Aorta (tissue), 5 donors: ENCODE measurements at places on chromosomes 4 and X. TPM values are rescaled to one million over a fixed set of nuclear protein-coding genes. Genes with fewer than 3 reads are reported as not detected.
A peak's percentile ranks its signal among the peaks of the same experiment; 100 is the strongest.

DNA sequence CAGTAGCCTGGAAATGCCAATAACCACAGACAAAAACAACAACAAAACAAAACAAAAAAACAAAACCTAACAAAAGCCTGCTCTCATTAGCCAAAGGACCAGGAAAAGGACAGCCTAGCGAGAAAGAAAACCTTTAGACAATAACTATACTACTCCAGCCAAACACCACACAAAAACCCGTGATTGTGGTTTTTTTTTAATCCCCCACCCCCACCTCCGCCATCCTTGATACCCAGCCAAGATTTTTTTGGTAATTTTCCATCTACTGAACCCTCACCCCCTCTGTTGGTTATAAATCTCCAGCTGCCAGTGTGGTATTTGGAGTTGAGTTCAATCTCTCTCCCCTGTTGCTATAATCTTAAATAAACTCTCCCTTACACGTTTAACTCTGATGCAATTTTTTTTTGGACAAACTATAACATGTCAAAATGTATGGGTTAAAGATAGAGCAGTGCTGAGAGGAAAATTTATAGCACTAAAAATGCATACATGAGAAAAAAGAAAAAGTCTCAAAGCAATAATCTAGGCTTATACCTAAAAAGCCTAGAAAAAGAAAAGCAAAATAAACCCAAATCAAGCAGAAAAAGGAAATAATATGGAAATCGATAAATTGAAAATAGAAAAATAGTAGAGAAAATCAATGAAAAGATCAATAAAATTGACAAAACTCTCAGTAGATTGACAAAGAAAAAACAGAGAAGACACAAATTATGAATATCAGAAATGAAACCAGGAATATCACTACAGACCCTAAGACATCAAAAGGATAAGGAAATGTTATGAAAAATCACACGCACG lies 83.7 kb downstream of the NAT8L start:
- H3K4me1 ChIP-seq: no peaks in the 10 kb centered on the region
- no peak overlapping the region for H3K4me3 ChIP-seq
- no peaks in the 10 kb centered on the region for H3K27me3 ChIP-seq
- no peak for DNase-seq
- no peaks in the 10 kb centered on the region for H3K36me3 ChIP-seq
- H3K27ac ChIP-seq: no peak overlapping the region

- no peaks in the 10 kb centered on the region for H3K36me3 ChIP-seq
- no peaks in the 10 kb centered on the region for H3K27me3 ChIP-seq
- no peak overlapping the region for H3K4me3 ChIP-seq
- no peak for DNase-seq
- H3K27ac ChIP-seq: no peak overlapping the region
Observed at GRCh38 chr4:118354913-118355312, 2.1 kb upstream of the PRSS12 start.

Gene SASH3
- 16.1 TPM for total RNA-seq

Gene SLC10A4
- not detected for total RNA-seq

DNA sequence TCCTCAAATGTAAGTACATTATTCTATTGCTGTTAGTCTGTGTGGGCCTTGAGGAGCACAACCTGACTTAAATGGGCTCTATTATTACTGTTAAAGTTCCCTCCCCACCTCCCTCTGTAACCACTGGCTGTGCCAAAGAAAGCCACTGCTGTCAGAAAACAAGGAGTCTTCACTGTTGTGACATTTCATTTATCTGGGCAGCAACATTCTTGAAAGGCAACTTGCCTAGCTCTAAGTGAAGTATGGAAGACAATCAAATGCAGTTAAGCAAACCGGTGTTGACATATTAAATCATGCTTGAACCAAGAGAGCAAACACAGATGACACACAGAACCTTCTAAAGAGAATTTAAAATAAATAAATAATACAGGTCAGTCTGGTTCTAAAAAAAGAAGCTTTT lies 81.0 kb downstream of the EPHA5 start:
- no peak overlapping the region for H3K4me3 ChIP-seq
- no peak for DNase-seq
- H3K27ac ChIP-seq: no peak overlapping the region
- H3K36me3 ChIP-seq: no peaks in the 10 kb centered on the region
- no peaks in the 10 kb centered on the region for H3K27me3 ChIP-seq

GRCh38 chr4:47195706-47196105 lies 164.3 kb downstream of the GABRB1 start:
- H3K4me3 ChIP-seq: no peak overlapping the region
- no peaks in the 10 kb centered on the region for H3K36me3 ChIP-seq
- no peak overlapping the region for H3K27ac ChIP-seq
- no peaks in the 10 kb centered on the region for H3K27me3 ChIP-seq
- DNase-seq: no peak
- H3K4me1 ChIP-seq: no peaks in the 10 kb centered on the region

- no peak overlapping the region for H3K27ac ChIP-seq
- H3K36me3 ChIP-seq: peaks cover 2% of the 10 kb centered on the region
- H3K4me1 ChIP-seq: no peaks in the 10 kb centered on the region
Observed at GRCh38 chr4:86720508-86721068, 126.5 kb downstream of the PTPN13 start.

GRCh38 chrX:18825375-18825774 lies 117.9 kb downstream of the PPEF1 start:
- no peak for DNase-seq
- no peak overlapping the region for H3K27ac ChIP-seq

- peak; percentile 75 for DNase-seq
- H3K27me3 ChIP-seq: no peaks in the 10 kb centered on the region
- no peak within 1 kb of the TSS for H3K4me3 ChIP-seq
Observed at GRCh38 chrX:129779747-129780146, at the start of gene SASH3. TSS of gene SASH3 (plus strand) at chrX:129779949. CDS start at chrX:129780098, 149 bp downstream.

DNA sequence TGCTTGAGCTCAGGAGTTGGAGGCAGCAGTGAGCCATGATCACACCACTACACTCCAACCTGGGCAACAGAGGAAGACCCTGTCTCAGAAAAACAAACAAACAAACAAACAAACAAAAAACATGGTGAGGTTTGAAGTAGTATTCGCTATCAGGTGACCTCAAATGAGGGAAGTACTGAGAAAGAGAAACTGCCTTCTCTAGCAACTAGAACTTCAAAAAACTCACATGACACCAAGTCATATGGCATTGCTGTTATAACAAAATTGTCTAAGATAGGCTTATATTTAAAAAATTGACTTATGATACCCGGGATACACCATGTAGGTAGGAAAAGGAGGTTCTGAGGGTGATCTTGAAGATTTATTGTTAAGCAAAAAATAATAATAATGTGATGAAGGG lies 10.3 kb downstream of the MPP1 start:
- H3K27me3 ChIP-seq: no peaks in the 10 kb centered on the region
- peaks cover 1% of the 10 kb centered on the region for H3K4me1 ChIP-seq
- no peaks in the 10 kb centered on the region for H3K36me3 ChIP-seq
- no peak overlapping the region for H3K27ac ChIP-seq
- H3K4me3 ChIP-seq: no peak overlapping the region

Gene MMRN1
- 24.5 TPM for total RNA-seq

DNA sequence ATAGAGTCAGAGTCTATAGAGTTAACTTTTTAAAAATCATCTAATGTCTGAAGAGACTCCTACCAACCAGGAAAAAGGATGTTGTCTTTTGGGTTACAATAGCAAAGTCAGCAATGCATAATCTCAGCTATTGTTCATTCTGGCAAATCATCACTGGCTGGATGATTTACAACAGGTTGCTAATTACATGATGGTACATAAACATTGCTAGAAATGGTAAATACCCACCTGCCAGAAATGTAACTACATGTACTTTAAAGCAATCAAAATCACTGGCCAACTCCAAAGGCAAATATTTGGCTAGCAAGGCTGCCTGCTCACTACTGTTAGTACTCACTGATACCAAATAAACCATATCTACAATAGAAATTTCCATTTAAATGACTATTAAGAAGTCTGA lies 91.1 kb downstream of the PPP3CA start:
- no peaks in the 10 kb centered on the region for H3K4me1 ChIP-seq
- no peaks in the 10 kb centered on the region for H3K36me3 ChIP-seq
- H3K27ac ChIP-seq: no peak overlapping the region
- no peak for DNase-seq
- no peaks in the 10 kb centered on the region for H3K27me3 ChIP-seq

- H3K4me3 ChIP-seq: no peak overlapping the region
- H3K27me3 ChIP-seq: no peaks in the 10 kb centered on the region
- no peak overlapping the region for H3K27ac ChIP-seq
- no peak for DNase-seq
- no peaks in the 10 kb centered on the region for H3K4me1 ChIP-seq
Observed at GRCh38 chr4:186755550-186756519, 32.2 kb upstream of the FAT1 start.

DNA sequence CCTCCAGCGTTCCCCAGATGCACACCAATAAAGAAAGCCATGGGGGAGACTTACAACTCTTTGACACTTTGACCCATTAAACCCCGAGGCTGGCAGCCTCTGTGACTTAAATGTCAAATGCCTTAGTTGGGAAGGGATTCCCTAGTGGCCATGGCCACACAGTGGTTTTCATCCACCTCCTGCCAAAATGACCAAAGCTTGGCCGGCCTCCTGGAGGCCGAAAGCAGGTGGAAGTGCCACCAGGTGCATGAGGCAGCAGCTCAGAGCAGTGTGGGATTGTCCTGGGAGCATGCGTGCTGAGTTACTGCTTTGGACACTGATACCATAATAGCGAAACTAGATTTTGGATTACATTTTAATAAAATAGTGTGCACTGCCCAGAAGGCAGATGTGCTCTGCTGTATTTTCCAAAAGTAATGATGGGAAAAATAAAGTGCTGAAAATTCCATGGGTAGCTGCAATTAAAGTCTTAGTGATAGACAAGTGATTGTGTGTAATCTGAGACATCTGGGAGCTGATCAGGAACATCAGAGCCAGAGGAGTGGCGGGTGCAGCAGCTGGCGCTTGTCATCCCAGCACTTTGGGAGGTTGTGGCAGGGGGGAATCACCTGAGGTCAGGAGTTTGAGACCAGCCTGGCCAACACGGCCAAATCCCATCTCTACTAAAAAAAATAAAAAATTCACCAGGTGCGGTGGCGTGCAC lies 39.8 kb upstream of the TADA2B start:
- no peaks in the 10 kb centered on the region for H3K36me3 ChIP-seq
- no peak for DNase-seq
- H3K27me3 ChIP-seq: no peaks in the 10 kb centered on the region
- H3K4me1 ChIP-seq: no peaks in the 10 kb centered on the region
- no peak overlapping the region for H3K4me3 ChIP-seq
- H3K27ac ChIP-seq: no peak overlapping the region

DNA sequence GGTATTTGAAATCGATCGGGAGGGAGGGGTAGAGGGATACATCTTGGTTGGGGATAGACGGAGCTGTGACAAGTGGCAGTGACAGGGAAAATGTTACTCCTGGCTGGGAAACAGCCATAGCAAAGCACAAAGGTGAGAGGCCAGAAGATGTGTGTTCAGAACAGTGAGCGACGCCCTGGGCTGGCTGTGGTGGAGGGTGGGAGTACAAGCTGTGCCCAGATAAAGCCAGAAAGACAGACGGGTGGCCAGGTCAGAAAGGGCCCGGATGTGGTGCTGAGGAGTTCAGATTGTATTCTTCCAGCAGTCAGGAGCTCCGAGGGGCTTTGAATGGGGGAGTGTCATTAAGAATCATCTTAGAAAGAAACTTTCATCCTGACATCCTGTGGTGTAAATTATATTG lies 27.9 kb downstream of the CCDC149 start:
- no peak for DNase-seq
- H3K27ac ChIP-seq: no peak overlapping the region
- no peaks in the 10 kb centered on the region for H3K4me1 ChIP-seq
- H3K4me3 ChIP-seq: no peak overlapping the region

- H3K36me3 ChIP-seq: no peaks in the 10 kb centered on the region
- DNase-seq: no peak
- H3K27me3 ChIP-seq: no peaks in the 10 kb centered on the region
- H3K27ac ChIP-seq: no peak overlapping the region
- no peaks in the 10 kb centered on the region for H3K4me1 ChIP-seq
Observed at GRCh38 chrX:107480272-107480671, 30.8 kb downstream of the FRMPD3 start.

DNA sequence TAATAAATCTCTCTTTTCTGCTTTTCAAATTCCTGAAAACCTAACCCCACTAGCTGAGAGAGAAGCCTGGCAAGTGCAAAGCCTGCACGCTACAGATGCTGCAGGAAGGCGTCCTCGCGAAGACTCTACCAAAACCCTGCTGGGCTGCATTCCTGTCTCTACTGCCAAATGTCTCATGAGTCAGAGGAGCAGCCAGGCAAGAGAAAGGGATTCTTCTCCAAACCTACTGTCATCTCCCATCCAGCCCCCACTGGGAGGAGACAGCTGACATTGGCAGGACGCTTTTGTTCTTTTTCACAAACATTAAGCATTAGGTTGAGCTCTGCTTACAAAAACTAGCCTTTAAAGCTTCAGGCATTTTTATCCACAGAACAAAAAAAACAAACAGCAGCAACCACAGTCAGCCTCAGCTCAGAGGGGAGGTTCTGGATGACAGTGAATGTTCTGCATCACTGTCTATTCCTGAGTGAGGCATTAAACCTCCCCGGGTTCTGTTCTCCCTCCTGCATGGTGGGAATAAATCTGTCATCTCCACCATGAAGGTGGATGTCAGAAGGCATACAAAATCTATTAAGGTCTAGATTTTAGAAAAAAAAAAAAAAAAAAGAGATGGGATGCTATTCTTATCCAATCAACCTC lies 18.0 kb downstream of the CRMP1 start:
- no peaks in the 10 kb centered on the region for H3K36me3 ChIP-seq
- H3K4me1 ChIP-seq: no peaks in the 10 kb centered on the region
- H3K27me3 ChIP-seq: no peaks in the 10 kb centered on the region
- no peak overlapping the region for H3K4me3 ChIP-seq

GRCh38 chr4:53012738-53013137 lies 150.6 kb downstream of the RASL11B start:
- H3K4me3 ChIP-seq: no peak overlapping the region
- H3K27ac ChIP-seq: no peak overlapping the region
- DNase-seq: no peak
- no peaks in the 10 kb centered on the region for H3K36me3 ChIP-seq

DNA sequence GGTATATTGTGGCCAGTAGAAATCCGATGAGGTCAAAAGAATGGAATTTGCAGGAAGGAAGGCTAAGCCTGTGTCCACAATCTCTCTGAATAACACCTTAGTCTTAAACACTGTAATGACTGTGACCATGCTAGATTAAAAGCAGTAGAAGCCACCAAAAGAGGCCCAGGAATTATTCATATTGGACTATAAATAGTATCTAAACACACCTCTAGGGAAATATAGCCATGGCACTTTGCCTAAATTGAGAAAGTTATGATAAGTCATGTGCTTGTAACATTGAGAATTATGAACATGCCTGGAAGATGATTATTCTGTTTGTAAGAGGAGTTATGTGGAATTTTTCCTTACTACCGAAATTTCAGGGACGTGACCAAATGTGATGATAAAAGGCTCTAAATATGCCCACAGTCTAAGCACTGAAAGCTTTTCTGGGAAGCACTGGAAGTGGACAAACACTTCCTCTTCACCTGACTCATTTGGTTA lies 298.5 kb downstream of the KCTD8 start:
- H3K4me3 ChIP-seq: no peak overlapping the region
- no peak for DNase-seq
- no peaks in the 10 kb centered on the region for H3K4me1 ChIP-seq
- no peak overlapping the region for H3K27ac ChIP-seq

DNA sequence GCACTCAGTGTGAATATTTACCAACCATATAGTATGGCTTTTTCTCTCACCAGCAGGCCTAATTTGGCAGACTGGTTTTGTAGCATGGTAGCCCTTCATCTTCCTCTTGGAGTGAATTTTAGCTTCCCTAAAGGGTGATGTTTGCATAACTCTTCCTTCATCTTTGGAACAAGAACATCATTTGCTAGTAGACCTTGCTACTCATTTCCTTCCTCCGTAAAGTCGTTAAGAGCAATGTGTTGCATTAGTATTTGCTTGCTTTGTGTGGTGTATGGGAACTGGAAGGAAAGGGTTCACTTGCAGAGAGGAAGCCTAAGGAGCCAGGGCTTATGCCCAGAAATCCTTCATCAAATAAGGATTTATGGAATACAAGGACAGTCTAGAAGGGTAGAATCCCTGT lies 50.2 kb upstream of the PGRMC2 start:
- H3K27ac ChIP-seq: no peak overlapping the region
- H3K4me3 ChIP-seq: no peak overlapping the region
- H3K27me3 ChIP-seq: no peaks in the 10 kb centered on the region
- DNase-seq: no peak
